Tibial nerve (tissue), 4 donors: ENCODE measurements at places on chromosomes 13 and 19. TPM values are rescaled to one million over a fixed set of nuclear protein-coding genes. Genes with fewer than 3 reads are reported as not detected.

The PIN1 gene
- 90.6 TPM for total RNA-seq

DNA sequence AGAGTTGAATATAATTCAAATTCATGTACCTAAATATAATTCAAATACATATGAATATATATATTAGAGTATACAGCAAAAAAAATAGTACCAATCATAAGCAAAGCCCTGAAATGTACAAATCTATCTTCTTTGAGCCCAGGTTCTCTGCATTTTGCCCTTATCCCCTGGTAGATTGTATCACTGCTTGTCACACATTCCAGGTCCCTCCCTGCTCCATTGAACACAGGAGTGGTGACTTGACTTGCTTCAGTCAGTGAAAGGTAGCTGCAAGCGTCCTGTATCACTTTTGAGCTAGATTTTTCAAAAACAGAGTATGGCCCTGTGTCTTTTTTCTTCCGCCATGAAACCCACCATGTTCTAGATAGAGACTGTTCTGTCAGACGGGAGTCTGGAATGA is 369.4 kb downstream of the LIG4 start:
- H3K27ac ChIP-seq: no peak overlapping the region
- no peaks in the 10 kb centered on the region for H3K27me3 ChIP-seq
- H3K4me3 ChIP-seq: no peak overlapping the region
- H3K4me1 ChIP-seq: no peaks in the 10 kb centered on the region
- H3K36me3 ChIP-seq: no peaks in the 10 kb centered on the region

GRCh38 chr19:8259922-8260247 is 48.3 kb downstream of the CD320 start:
- no peak overlapping the region for H3K27ac ChIP-seq
- DNase-seq: no peak
- H3K4me1 ChIP-seq: no peaks in the 10 kb centered on the region
- peaks cover 4% of the 10 kb centered on the region for H3K36me3 ChIP-seq
- H3K27me3 ChIP-seq: no peaks in the 10 kb centered on the region
- H3K4me3 ChIP-seq: no peak overlapping the region

DNA sequence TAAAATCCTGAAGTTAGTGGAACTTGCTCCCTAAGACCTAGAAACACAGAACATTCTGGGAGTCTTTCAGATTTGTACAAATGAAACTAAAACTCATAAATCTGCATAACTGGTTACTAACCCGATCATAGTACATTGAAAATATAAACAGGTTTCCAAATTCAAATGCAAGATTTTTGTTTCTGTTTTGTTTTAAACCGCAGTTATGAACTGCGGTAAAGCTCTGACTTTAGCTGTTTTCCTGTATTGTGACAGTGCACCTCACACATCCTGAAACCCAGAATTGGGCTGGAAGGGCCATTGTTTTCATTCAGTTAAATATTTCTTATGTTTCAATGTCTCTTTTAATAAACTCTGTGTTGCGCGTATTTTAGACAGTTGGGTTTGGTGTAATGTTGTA is 204.7 kb downstream of the SHISA2 start:
- H3K27me3 ChIP-seq: no peaks in the 10 kb centered on the region
- H3K4me3 ChIP-seq: no peak overlapping the region
- peaks cover 5% of the 10 kb centered on the region for H3K4me1 ChIP-seq
